ENCODE measurements at places on chromosomes 16 and 17.

DNA sequence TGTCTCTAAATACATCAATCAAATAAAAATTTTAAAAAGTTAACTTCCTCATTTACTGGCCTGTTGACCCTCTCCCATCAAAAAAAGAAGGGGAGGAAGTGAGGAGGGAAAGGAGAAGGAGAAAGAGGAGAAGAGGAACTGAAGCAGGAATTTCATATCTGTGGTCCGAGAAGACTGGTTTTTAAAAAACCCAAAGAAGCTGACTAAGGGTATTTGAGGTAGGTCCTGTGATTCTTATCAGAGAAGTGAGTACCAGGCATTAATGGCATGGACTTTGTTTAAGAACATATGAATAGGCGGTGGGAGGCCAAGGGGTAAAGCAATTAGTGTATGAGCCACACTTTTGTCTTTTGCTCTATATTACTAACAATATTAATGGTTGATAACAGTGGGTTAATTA, 2.0 kb downstream of the SLC46A1 start:
- no peak for DNase-seq

- no peak for DNase-seq
These were observed 8.1 kb upstream of the NLRP1 start for GRCh38 chr17:5592382-5592781.

GRCh38 chr17:50311112-50311460, 34.8 kb upstream of the XYLT2 start:
- DNase-seq = no peak

GRCh38 chr16:3317315-3317999, 12.2 kb downstream of the ZNF75A start:
- no peak for DNase-seq

DNA sequence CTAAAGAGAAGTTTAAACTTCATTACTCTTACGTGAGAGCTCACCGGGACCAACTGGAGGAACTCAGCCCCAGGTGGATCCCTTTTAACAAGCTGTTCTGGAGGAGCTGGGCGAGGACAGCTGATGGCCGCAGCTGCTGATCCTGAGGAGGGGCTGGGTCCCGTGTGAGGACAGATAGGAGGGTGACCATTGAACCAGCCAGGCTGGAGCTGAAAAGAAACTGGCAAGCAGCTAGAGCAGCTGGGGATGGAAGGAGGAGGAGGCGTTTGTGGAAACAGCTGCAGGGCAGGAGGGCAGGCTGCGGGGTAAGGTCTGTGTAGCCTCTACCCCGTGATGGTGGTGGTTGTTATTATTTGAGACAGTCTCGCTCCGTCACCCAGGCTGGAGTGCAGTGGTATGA, 119.5 kb downstream of the AATF start:
- DNase-seq = no peak

DNA sequence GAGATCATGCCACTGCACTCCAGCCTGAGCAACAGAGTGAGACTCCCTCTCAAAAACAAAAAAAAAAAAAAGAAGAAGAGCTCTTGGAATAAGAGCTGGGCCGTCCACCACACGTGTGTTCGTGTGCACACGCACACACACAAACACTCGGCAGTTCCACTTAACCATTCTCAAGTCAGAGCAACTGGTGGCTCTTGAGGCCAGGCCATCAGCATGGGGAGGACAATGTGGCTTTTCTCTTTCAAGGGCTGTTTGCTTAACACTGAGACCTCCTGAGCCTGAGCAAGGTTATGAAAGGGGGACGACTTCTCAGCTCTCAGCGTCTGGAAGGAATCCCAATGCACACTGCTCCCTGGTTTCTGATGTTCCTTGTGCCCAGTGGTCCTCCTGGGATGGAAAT, 444.9 kb downstream of the SOX9 start:
- no peak for DNase-seq

Data from stimulated activated CD8-positive, alpha-beta memory T cell treated with anti-CD3 and anti-CD28 coated beads, Interleukin-2, amount 100 ng/mL, for 48 hours (primary cell).